ENCODE measurements at places on chromosomes 11 and 22. TPM values are rescaled to one million over a fixed set of nuclear protein-coding genes. Genes with fewer than 3 reads are reported as not detected.

Gene NLRP6
- 0.72 TPM for total RNA-seq

Gene CCDC89
- 4.1 TPM for total RNA-seq

Gene OR51B4
- not detected for total RNA-seq

Gene ARHGAP42
- 17.6 TPM for total RNA-seq

Gene NAALAD2
- total RNA-seq: 1.2 TPM

Gene SHANK2
- total RNA-seq: 58.0 TPM

Gene MYOD1
- not detected for total RNA-seq

Gene LDLRAD3
- 1.0 TPM for total RNA-seq

Gene MRPL48
- 41.2 TPM for total RNA-seq

Gene TSPAN18
- total RNA-seq: 63.2 TPM

Gene C2CD3
- 22.3 TPM for total RNA-seq

Gene OR6A2
- total RNA-seq: 0.29 TPM

Gene FZD4
- 4.7 TPM for total RNA-seq

Gene ZNF215
- 7.5 TPM for total RNA-seq

Gene HMOX1
- 55.5 TPM for total RNA-seq

Gene MAFF
- 25.6 TPM for total RNA-seq

Gene SLC22A9
- total RNA-seq: not detected

Gene GAS2L1
- total RNA-seq: 24.7 TPM

Gene GDPD4
- total RNA-seq: 0.43 TPM

Gene SLC22A8
- not detected for total RNA-seq

Gene UBQLNL
- 0.34 TPM for total RNA-seq

Gene GGT1
- total RNA-seq: 124 TPM

Gene ADM
- total RNA-seq: 72.9 TPM

Gene NTM
- total RNA-seq: 0.64 TPM

Gene OR51M1
- total RNA-seq: not detected

Gene KIRREL3
- total RNA-seq: 0.23 TPM

Gene NDUFA6
- 106 TPM for total RNA-seq

Gene DAGLA
- total RNA-seq: 12.0 TPM

Gene NPTXR
- 0.84 TPM for total RNA-seq

Gene RGL4
- total RNA-seq: 0.34 TPM

Gene MRGPRX4
- total RNA-seq: not detected

Gene NRIP3
- 0.63 TPM for total RNA-seq

Gene MIAT
- total RNA-seq: 7.1 TPM

Gene CADM1
- total RNA-seq: 20.2 TPM

Gene OR5AK2
- total RNA-seq: not detected

Gene TSKU
- total RNA-seq: 21.5 TPM

Gene FLRT1
- total RNA-seq: 0.31 TPM

Gene KCNA4
- not detected for total RNA-seq

Gene RASGRP2
- total RNA-seq: 9.7 TPM

Gene OAF
- 96.4 TPM for total RNA-seq

Gene CEP126
- 4.1 TPM for total RNA-seq

Gene EML3
- 57.7 TPM for total RNA-seq

Gene SHISA8
- total RNA-seq: not detected

Gene LMF2
- 66.4 TPM for total RNA-seq

Gene CACNA1I
- 0.20 TPM for total RNA-seq

Gene ACCS
- 22.9 TPM for total RNA-seq

Gene HYLS1
- total RNA-seq: 4.6 TPM

Gene CLTCL1
- 5.9 TPM for total RNA-seq

Gene MRGPRE
- total RNA-seq: 1.2 TPM

Gene MS4A3
- total RNA-seq: not detected

Gene NCR3LG1
- 10.7 TPM for total RNA-seq

Gene CDPF1
- total RNA-seq: 10.4 TPM
